ENCODE measurements at places on chromosomes 5 and 9. TPM values are rescaled to one million over a fixed set of nuclear protein-coding genes. Genes with fewer than 3 reads are reported as not detected.

PDLIM7 gene
- total RNA-seq, result 285 TPM

TXNDC8 gene
- not detected for total RNA-seq

ARL14EPL gene
- 0.29 TPM for total RNA-seq

CTXN3 gene
- not detected for total RNA-seq

ZNF454 gene
- total RNA-seq, result 0.53 TPM

RNF183 gene
- total RNA-seq, result not detected

RMRP gene
- 5,862 TPM for total RNA-seq

TAF7 gene
- 45.8 TPM for total RNA-seq

ARPC5L gene
- total RNA-seq, result 30.5 TPM

C9orf153 gene
- total RNA-seq, result not detected

C9 gene
- not detected for total RNA-seq

RABEPK gene
- total RNA-seq, result 35.4 TPM

BTNL8 gene
- not detected for total RNA-seq

IRGM gene
- not detected for total RNA-seq

RUSC2 gene
- total RNA-seq, result 26.2 TPM

IL7R gene
- total RNA-seq, result 19.6 TPM

IGFBPL1 gene
- total RNA-seq, result not detected

SPINK7 gene
- not detected for total RNA-seq

CCL27 gene
- total RNA-seq, result 0.58 TPM

ACOT12 gene
- not detected for total RNA-seq

PCDHB2 gene
- total RNA-seq, result 0.29 TPM

FREM1 gene
- total RNA-seq, result not detected

TNFSF15 gene
- total RNA-seq, result under 0.01 TPM

DNAH5 gene
- 1.2 TPM for total RNA-seq

CIZ1 gene
- total RNA-seq, result 49.4 TPM

OCLN gene
- 1.2 TPM for total RNA-seq

IQGAP2 gene
- total RNA-seq, result 0.71 TPM

PTGES gene
- total RNA-seq, result 4.4 TPM

PCDHA4 gene
- total RNA-seq, result not detected

NIM1K gene
- under 0.01 TPM for total RNA-seq

SLCO6A1 gene
- total RNA-seq, result not detected

ABL1 gene
- total RNA-seq, result 41.5 TPM

Data from myometrial cell (primary cell).